ENCODE measurements at places on chromosomes 2 and 18. TPM values are rescaled to one million over a fixed set of nuclear protein-coding genes. Genes with fewer than 3 reads are reported as not detected.

- no peak for DNase-seq
These were observed 2.9 kb downstream of the RNF144A start for GRCh38 chr2:6919901-6920742.

- no peak for DNase-seq
These were observed 204.3 kb downstream of the GULP1 start for GRCh38 chr2:188495969-188496431.

- no peak for DNase-seq
These were observed 107.6 kb upstream of the NOSTRIN start for GRCh38 chr2:168694866-168695265.

DNA sequence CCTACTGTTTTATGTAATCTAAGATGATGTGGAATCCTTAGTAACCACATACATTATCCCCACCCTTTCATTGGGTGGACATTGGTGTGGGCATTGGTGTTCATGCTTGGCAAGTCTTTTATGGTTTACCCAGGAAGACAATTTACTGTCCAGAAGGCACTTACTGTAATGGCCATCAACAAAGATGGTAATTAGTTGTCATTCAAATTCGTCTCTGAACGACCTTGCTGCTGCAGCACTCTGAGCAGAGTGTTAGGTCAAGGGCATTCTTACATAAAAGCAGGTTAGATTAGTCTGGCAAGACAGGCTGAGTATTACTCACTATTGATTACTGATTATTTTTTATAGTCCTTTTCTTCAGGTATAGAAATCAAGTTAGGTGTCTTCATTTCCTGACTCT lies 447.9 kb downstream of the XIRP2 start:
- no peak for DNase-seq

Gene PLCL1
- polyA plus RNA-seq: 7.8 TPM

- no peak for DNase-seq
These were observed 68.2 kb downstream of the HPCAL1 start for GRCh38 chr2:10370895-10371294.

- no peak for DNase-seq
These were observed 197.9 kb upstream of the LRRTM4 start for GRCh38 chr2:77720115-77720514.

DNA sequence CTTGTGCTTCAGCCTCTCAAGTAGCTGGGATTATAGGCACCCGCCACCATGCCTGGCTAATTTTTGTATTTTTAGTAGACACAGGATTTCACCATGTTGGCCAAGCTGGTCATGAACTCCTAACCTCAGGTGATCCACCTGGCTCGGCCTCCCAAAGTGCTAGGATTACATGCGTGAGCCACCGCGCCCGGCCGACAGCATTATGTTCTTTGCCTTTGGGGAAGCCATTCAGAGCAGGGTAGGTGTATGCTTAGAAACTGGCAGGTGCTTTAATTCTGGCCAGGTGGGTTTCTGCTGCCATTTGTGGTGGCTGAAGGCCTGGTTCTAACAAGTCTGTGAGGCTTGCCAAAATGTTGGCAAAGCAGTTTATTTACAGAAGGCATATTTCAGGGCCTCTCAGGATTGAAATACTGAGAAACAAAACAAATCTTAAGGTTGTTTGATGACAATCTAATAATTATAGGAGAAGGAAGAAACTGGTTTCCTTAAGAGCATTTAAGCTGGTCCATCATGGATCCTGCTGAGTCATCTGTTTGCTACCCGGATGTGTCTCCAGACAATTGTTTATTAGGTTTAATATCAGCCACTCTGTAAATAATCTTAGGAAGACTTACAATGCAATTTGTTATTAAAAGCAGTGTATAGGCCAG lies 16.0 kb downstream of the SLC20A1 start:
- no peak for DNase-seq

GRCh38 chr2:194343167-194343566 lies 1313.9 kb upstream of the SLC39A10 start:
- DNase-seq: no peak

Measured in thymus (tissue), 14 donors.